Activated naive CD4-positive, alpha-beta T cell treated with anti-CD3 and anti-CD28 coated beads, Interleukin-2, amount 10 ng/mL, durations not matched to agents 7 days and 5 days (primary cell): ENCODE measurements at places on chromosomes 16 and 17.

- no peak for DNase-seq
Observed at GRCh38 chr17:32141258-32141657, 1.0 kb upstream of the RHOT1 start.

DNA sequence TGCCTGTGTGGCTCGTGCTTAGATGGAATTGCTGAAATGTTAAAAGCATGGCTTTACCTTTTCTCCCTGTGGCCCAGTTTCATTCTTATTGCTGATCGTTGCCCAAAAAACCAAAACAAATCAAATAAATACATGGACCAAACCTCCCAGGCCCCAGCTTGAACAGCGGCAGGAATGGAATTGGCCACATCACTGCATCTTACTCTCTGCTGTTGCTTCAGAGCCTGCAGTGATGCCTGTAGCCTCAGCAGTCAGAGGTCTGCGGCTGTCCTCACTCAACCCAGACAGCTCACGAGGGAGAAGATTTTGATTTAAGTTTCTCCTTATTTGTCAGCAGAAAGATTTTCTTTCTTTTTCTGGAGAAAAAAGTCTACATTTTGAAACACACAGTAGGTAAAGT is 91.5 kb downstream of the NPIPB11 start:
- no peak for DNase-seq

DNA sequence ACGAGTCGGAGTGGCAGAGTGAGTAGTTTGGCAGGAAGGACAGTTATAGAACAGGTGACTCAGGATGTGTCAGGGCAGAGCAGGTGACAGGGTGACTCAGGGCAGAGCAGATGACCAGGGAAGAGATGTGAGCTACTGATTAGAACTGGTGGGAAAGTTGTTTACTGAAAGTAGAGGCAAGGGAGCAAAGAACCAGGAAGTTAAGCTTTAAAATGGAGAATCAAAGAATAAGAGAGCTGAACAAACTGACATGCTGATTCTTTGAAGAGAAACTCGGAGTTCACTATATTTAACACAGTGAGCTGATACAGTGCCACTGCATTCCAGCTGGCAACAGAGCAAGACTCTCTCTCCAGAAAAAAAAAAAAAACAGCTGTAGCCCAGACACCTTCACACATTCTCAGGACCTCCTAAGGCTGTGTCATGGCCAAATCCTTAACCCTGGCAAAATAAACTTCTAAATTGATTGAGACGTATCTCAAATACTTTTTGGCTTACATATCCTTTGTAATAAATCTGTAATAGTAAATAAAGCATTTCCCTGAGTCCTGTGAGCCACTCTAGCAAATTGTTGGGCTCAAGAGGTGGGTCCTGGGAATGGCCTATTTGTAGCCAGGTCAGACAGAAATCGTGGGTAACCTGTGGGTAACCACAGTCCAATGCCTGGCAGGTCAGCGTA is 12.3 kb upstream of the UBE2I start:
- peak; percentile 33 for DNase-seq

GRCh38 chr17:40534371-40535189 is 30.7 kb downstream of the CCR7 start:
- no peak for DNase-seq

GRCh38 chr17:27519550-27519949 is 63.3 kb downstream of the KSR1 start:
- no peak for DNase-seq

DNA sequence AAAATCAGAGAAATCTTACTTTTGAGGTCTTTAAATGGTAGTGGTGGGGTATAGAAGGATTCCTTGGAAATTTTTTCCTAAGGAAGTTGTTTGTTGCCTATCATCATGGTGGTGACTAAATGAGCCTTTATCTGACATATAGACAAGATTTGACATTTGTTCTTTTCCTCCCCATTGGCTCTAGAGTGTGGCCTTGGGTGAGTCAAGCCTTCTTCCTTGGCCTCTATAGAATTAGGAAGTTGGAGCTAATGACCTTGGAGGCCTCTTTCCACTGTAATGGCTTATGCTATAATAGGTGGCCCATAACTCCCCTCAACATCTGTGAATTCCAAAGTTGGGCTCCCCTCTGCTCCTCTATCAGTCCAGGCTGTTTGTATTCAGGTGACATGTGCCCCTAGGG is 79.1 kb upstream of the HNF1B start:
- no peak for DNase-seq

DNA sequence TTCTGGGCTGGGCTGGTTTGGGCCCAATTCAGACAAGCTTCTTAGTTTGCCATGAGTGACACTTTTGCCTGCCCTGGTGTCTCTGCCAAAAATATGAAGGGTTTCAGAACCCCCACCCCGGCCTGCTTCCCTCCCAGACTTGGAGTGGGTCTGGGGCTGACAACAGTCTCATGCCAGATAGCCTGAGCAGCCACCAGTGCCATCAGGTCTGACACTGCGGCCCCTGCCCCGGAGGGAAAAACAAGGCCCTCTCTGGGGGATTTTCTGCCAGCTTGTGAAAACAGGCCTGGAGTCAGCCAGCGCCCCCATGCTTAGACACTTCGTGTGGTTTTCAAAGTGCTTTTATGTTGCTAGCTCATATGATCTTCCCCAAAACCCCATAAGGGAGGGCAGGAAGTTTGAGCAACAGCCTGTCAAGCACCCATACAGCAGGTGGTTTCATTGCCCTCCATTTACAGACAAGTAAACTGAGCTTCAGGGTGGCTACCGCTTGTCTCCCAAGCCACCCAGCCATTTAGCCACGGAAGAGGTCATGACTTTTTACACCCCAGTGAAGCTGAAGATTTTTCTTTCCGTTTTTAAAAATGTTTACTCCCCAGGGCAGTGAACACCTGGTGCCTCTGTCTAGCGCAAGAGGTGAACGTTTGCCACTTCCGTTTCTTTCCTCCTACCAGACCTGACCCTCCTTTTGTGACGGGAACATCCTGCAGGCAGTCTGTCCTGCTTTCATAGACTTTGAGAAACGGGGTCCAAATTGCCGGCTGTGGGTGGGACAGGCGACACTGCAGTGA is 300.6 kb downstream of the SEC14L1 start:
- DNase-seq = peak; percentile 82

GRCh38 chr17:2847381-2848333 is 51.4 kb downstream of the RAP1GAP2 start:
- DNase-seq = no peak
